ENCODE measurements at places on chromosomes 7 and 10.

DNA sequence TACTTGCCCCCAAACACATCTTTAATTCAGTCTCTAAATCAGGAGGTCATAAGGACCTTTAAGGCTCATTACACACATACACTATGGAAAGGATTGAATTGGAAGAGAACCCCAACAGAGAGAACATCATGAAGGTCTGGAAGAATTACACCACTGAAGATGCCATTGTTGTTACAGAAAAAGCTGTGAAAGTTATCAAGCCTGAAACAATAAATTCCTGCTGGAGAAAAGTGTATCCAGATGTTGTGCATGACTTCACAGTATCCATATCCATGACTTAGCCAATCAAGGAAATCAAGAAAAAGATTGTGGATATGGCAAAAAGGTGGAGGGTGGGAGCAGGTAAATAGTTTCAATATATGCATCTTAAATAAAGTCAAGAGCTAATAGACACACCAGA, 13.7 kb downstream of the LIPA start:
- DNase-seq = no peak

DNA sequence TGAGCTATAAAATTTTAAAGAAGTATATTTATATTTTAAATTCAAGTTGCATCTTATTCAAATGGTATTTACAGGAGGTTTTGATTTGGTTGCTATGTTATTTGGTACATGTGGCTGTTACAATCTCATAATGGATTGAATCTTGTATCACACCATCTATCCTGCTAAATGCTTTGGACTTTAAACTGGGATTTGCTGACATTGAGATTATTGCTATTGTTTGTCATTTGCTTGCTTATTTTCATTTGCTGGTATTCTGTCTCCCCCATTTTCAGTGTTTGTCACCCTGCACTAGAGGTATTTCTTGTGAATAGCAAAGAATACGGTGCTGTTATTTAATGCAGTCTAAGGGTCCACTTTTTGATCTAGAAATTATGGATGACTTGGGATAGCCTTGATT, 171.1 kb downstream of the SH2D4B start:
- no peak for DNase-seq

DNA sequence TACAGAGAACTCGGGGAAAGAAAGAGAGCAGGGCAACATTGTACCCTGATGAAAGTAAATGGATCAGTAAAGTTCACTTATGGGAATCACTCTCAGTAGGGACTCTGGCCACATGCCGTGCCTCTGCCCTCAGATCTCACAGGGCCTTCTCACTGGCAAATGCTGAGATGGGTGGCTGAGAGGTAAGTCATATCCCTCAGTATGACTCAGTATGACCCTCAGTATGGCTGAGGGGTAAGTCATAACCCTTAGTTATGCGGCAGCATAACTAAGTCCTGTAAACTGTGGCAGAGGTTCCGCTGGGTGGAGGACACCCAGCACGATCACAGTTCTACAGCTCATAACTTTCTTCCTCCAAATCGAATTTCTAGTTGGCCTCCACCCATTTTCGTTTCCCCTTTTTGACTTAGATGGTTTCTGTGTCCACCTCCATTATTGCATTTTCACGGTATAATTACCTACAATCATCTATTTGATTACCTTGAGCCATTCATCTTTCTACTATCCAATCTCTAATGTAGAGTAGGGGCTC, 26.5 kb upstream of the WNT16 start:
- DNase-seq = peak; percentile 87

DNA sequence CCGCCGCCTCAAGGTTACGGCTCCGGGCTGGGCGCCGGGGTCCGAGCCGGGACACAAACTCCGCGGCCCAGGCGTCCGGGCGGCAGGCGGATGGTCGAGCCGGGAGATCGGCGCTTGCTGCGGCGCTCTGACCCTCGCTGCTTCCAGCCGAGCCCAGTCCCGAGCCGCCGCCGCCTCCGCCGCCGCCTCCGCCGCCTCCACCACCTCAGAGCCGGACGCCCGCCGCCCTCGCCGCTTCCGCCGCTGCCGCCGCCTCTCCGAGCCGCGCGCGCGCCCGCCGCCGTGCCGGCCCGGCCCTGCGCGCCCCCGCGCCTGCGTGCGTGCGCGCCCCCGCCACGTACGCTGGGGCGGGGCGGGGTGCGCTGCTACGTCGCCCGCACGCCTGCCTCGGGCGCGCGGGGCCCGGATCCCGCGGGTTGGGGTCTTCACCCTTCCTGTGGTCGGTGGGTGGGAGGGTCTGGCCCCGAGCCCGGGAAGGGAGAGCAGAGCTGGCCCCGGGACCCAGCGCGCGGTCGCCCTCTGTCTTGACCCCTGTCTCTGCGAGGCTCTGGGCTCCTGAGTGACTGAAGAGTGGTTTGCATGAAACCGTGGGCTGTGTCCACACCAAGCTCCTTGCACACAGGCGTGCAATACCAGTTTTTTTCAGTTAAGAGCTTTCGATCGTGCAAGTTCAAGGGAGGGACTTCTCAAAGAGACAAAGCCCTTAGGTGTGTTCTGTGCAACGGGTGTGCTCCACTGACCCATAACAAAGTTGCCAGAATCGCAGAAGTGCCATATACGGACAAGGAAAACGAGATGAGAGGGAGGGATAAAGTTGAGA, at the start of gene SMURF1:
Gene SMURF1, minus strand, starts transcription at position 256 of the 820 bp plus-strand sequence. CDS start 328 bp downstream, outside the sequence.
- DNase-seq = peak; percentile 77

DNA sequence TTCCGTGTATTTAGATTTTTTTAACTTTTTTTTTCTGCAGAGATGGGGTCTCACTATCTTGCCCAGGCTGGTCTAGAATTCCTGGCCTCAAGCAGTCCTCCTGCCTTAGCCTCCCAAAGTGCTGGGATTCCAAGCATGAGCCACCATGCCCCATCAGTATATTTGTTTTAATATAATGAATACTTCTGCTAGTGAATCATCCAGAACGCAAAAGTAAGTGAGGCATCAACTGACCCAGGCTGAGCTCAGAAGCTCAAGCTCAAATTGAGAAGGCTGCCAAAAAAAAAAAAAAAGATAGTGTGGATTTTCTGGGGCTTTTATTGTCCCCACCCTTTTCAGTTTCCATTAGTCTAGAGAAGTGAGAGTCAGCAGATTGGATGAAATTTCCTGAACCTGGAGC, 39.0 kb upstream of the TECTB start:
- DNase-seq = peak; percentile 57

DNA sequence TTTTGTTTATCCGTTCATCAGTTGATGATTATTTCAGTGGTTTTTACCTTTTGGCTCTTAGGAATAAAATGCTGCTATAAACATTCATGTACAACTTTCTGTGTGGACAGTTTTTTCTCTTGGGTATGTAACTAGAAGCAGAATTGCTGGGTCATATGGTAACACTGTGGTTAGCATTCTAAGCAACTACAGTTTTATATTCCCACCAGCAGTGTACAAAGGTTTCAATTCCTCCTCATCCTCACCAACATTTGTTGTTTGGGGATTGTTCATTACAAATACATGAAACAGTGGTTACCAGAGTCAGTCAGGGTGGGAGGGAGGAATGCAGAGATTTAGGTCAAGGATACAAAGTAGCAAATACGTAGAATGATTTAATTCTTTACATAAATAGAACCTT, 97.0 kb downstream of the NPSR1 start:
- no peak for DNase-seq

DNA sequence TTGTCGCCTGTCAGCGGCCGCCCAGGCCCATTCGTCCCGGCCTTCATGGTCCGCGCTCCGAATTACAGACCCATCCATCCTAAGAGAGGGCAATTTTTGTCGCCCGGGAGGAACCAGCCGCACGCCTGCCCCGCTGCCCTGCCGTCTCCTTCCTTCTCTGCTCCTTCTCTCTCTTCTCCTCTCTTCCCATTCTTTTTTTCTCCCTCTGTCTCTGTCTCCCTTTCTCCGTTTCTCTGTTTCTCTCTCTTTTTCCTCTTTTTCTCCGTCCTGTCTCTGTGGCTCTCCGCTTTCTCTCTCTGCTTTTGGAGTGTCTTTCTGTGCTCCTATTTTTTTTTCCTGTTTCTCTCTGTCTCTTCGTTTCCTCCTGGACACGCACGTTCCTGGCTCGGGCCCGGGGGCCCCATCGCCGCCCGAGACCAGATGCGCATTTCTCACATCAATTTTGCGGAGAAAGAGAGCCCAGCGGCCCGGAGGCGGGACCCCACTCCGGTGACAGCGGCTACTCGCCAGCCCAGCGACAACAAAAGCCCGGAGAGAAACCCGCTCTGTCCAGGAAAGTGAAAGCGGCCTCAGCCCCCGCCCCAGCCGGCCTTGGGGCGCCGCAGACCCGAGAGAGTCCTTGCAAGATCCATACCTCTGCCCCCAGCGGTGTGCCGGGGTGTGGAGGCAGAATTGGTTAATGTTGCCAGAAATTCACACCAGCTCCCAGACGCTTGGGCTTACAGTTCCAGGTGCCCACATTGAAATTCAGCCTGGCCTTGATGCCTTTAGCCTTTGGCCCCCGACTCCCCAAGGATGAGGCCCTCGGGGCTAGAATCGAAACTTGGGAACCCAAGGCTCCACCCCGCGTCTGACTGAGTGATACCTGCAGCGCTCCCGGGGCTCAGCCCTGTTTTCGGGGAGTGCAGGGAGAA, 4.1 kb downstream of the LBX1 start:
- no peak for DNase-seq

- DNase-seq = no peak
Observed at GRCh38 chr7:114412548-114412947, 2.1 kb upstream of the FOXP2 start.

All from fibroblast of skin of scalp (primary cell).